ENCODE measurements at places on chromosomes 6 and 20.

GRCh38 chr6:35483062-35483461, 13.8 kb downstream of the TEAD3 start:
- no peak for DNase-seq

DNA sequence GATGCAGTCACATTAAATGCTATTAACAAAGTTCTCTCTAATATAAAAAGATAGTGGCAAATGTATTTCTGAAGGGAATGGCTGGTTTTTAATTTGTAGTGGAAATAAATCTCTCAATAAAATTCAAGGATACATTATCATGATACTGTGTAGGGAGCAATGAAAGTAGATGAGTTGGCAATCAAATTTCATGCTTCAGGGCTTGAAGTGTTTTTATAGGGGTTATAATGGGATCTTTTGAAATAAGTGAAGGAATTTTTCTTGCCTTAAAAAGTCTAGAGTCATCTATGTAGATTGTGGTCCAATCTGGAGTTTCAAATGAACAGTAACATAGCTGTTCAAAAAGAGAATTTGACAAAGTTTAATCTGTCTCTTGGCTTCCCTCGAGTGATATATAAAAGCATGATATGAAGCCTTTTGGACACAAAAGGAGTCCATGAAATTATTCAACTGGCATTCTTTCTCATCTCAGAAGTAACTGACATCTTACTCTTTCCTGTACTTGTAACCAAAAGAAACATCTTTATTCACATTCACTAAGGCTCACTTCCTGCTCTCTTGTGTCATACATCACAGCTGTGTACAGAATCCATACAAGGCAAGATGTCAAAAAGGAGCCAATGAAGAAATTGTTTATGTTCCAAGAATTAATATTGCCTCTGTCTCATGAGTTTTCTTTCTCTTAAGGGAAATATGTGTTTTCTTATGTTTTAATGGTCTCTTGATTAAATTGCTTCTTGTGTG, 591.0 kb upstream of the GJE1 start:
- DNase-seq = no peak

- no peak for DNase-seq
These were observed 16.3 kb upstream of the FAM8A1 start for GRCh38 chr6:17583811-17584210.

DNA sequence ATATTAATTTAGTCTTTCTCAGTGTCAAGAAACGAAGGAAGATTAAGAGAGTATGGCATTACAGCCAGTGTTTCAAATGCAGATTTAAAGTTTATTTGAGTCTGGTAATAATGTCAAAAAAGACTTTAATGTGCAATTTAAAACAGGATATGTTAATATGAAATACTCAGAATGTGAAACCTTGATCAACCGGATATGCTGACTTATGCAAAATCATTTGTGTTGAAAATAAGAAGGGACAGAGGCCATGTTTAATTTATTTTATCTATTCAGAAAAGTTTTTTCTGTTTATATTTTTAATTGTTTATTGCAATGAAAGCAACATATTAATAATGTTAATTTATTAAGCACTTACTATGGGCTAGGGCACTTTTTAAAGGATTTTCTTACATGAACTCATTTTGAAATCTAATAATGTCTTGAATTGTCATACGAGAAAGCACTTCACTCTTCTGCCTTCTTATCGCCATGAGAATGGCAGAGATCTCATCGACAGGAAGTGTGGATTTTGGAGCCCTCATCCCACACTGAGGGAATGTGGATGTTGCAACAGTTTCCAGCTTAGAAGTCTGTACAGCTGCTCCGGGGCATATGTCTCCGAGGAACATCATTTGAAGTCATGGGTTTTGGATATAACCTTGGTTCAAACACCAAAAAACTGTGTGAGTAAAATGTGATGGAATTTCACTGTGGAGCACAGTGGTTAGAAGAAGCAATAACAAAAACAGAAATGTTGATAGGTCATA, 1410.4 kb downstream of the EPHA7 start:
- no peak for DNase-seq

DNA sequence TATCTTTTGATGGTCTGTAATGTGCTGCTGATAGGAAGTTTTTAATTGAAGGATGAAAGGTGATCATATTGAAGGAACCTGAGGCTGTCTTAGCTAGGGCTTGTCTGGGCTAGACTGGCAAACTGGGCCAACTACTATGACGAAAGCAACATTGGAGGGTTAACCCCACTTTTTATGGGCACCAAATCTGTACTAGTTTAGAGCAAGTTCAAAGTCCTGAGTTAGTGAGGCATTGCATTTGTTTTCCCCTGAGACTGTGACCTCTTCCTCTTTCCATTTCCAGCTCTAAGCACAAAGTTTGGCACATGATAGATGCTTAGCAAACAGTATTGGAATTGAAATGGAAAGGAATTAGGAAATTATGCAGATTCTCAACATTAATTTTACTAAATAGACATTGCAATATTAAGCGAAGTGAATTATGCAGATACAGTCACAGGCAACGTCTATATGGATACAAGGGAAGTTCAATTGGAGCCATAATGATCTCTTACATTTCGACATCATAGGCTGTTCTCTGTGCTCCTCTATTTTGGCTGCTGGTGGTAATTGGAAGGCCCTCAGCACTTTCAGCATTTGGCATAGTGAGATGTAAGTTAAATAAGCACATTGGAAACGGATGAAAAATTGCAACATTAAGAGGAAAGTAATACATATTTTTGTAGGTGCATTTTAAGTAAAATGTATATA, 22.2 kb downstream of the CEP57L1 start:
- no peak for DNase-seq

- DNase-seq = no peak
These were observed 40.6 kb upstream of the SUMO4 start for GRCh38 chr6:149359440-149359839.

- no peak for DNase-seq
These were observed 59.0 kb downstream of the RIN2 start for GRCh38 chr20:19817017-19817416.

DNA sequence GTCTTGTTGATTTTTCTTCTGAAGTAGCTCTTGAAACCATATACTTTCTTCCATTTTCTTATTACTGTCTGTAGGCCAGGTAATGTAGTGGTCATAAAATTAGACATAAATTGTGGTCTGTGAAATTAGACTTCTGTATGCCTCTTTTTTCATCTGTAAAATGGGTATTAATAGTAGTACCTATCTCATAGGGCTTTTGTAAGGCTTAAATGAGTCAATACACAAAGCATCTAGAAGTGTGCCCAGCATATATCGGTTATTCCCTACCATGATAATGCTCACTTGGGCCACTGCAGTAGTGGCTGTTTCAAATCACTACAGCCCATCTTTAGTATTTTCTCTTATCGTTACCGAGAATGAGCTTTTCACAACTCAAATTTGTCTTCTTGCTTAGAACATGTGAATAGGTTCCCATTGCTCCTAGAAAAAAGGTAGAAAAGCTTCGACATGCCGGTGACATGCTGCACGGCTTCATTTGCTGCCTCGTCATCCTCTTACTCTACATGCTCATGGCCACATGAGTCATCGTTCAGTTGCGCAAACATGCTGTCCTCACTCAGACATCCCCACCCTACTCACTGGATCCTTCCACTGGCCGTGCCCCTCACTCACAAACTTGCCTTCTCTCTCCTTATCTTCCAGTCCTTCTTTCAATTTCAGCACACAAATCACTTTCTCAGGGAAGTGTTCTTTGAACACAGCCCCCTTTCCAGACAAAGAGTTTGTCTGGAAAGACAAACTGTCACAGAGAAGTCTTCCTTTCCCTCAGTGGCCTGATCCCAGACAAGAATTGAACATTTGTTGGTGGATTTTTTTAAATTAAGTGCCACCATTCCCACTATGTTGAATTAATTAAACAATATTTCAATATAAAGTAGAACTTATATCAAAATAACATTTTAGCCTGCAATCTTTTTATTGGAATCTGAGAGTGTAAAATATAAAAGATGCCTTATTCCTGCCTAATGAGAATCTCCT, 32.2 kb upstream of the ERVFRD-1 start:
- DNase-seq = no peak
